Central memory CD4-positive, alpha-beta T cell (primary cell): ENCODE measurements at places on chromosomes 3 and 15.

DNA sequence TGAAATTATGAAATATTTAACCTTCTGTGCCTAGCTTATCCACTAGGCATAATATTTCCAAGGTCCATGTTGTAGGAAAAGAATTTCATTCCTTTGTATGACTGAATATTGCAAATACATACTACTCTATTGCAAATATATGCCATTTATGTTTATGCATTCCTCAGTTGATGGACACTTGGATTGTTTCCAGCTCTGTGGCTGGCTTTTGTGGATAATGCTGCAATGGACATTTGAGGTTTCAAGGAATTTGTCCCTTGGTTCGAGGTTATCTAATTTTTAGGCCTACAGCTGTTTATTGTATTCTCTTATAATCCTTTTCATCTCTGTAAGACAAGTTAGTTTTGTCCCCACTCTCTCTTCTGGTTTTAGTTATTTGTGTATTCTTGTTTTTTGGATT, 7.7 kb upstream of the AADACL2 start:
- DNase-seq, result no peak

- DNase-seq, result no peak
Observed at GRCh38 chr15:78182336-78182700, 33.2 kb downstream of the IDH3A start.

DNA sequence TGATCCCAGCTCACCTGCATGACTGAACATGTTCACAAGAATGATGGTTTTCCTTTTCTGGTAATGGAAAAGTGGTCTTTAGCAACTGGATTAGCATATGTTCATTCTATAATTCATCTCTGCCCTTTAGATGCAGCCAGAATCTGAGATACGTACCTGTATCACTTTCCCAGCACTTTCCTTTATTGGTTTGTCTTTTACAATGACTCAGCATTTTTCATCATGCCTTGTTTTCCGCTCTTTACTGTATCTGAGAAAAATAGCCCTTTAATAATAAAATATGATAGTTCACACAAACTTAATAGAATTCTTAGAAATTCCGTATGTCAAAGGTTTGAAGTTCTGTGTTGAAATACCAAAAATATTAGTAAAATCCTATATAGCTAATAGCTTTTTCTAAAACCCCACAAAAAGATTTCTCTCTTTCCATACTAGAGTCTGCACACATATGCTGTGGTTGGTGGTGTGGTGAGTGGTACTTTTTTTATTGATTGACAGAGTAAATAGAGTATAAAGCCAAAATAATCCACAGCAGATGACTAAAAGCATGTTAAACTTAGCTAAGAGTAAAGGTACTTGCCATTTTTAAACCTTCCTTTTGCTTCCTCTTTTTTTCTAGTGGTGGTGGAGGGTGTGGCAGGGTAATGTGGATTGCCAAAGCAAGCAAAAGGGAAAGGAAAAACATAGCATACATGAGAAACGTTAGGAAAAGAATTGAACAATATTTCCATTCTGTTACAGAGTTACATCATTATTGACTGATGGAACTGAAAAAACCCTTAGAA, 328.9 kb upstream of the RBMS3 start:
- no peak for DNase-seq

DNA sequence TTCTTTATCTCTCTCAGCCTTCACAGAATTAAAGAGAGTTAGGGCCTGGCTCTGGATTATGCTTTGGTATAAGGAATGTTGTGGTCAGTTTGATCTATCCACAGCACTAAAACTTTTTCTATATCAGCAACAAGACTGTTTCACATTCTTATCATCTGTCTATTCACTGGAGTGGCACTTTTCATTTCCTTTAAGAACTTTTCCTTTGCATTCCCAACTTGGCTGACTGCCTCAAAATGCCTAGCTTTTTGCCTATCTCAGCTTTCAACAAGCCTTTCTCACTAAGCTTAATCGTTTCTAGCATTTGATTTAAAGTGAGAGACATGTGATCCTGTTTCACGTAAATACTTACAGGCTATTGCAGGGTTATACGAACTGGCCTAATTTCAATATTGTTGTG, 471.8 kb downstream of the GBE1 start:
- DNase-seq, result no peak

DNA sequence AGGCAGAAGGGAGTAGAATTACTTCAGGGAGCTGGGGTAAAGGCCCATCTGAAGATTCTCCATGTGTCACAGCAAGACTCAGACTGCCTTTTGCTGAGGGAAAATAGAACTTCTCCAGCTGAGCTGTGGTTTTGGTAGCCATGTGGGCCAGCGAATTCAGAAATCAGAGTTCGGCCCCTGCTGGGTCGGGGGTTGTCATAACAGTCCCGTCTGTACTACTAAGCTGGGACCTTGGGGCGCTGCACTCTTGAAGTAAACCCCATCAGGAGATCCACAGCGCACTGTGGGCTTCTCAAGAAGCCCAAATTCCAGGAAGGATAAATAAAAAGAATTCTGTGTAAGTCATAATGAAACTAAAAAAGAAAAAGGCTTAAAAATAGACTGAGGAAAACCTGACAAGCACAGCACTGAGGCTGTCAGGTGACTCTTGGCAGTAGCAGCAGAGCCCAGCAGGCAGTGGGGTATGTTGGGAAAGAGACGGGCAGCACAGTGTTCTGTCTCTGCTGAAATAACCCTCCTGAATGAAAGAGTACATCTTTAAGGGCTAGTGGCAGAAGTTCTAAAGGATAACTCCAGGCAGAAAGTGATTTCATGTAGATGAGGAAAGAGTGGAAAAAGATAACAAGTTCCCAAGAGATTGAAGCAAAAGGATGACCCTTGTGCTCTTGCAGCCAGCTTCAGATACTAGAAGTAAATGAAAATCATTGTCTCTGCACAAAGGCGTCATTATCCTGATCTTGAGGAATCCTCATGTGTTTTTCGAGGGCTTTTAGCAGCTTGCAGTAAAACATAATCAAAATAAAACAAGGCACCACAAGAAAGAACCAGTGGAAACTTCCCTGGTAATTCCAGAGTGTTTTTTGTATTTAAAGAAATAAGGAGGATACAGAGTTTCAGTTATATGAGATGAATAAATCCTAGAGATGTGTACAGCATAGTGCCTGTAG, 74.5 kb downstream of the RAB7A start:
- no peak for DNase-seq

DNA sequence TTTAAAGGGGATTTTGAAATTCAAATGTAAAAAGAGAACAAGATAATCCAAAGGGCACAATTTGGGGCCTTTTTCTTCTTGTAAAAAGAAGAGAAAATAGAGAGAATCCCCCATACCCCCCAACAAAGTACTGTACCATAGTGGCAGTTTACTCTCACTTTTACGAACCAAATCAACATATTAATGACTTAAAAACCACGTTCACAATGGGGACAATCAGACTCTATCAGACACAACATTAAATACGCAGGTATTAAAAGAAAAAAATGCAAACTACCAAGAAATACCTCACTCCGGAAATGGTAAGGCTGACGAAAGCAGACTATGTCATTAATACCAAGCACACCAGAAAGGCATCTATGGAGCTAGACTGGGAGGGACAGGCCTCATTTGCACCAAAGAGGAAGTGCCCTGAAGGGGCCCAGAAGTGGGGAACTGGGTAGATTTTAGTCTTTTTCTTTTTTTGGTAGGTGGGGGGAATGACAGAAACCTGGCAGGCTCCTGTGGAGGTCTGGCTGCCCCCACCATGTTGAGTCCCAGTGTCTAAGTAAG, 134.3 kb downstream of the TIGIT start:
- DNase-seq, result no peak

- DNase-seq, result no peak
Observed at GRCh38 chr15:55879181-55879580, 114.2 kb downstream of the NEDD4 start.

- DNase-seq, result no peak
Observed at GRCh38 chr3:100968932-100969906, 24.0 kb downstream of the ABI3BP start.

GRCh38 chr3:175005193-175005592, 146.1 kb downstream of the NAALADL2 start:
- DNase-seq, result no peak

GRCh38 chr3:58659051-58659675, 7.4 kb downstream of the FAM3D start:
- no peak for DNase-seq

- no peak for DNase-seq
Observed at GRCh38 chr3:183933160-183933559, 48.5 kb upstream of the PARL start.

DNA sequence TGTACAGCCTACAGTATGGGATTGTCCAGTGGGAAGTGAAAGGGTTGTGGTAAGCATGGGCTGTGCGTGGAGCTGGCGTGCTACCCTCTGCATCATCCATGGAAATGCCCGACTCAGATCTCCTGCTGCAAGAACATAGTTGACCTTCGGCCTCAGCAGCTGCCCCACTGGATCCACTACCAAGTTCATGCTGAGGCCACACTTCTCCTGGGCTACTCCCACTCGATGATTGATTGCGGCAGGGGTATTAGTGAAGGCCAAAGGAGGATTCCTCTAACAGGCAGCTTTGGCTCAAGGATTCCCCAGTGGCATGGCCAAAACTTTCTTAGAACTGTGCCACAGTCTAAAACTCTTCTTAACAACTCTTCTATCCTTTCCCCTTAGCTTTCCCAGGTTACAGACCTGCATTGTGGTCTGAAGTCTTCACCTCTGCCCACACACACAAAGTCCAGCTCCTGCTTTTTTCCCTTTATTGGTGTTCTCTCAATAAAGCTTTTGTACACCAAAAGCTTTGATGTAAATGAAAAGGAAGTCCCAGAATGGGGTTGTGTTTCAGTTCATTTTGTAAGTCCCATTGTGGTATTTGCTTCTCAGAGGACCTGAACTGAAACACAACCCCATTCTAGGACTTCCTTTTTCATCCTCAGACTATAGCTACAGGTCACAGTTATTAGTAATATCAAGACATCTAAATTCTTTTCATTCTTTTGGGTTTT, 4.9 kb upstream of the TBC1D5 start:
- no peak for DNase-seq

GRCh38 chr3:72149645-72150300, 364.8 kb upstream of the PROK2 start:
- no peak for DNase-seq

DNA sequence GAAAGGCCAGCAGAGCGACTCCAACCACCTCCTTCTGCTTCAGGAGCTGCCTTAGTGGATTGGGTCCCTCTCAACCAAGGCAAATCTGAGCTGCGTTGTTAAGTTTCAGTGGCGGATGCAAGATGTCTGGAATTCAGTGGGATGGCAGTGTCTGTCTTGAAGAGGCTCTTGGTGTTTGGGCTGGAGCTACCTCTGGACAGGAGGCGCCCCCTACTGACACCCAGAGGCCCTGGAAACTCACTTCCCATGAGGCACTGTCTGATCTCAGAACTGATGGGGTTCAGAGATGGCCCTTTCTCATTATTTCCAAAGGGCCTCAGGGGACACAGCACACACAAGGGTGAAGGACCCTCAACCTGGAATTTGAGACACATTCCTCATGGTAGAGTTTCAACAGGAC, 6.0 kb upstream of the SLC28A1 start:
- peak; percentile 28 for DNase-seq

DNA sequence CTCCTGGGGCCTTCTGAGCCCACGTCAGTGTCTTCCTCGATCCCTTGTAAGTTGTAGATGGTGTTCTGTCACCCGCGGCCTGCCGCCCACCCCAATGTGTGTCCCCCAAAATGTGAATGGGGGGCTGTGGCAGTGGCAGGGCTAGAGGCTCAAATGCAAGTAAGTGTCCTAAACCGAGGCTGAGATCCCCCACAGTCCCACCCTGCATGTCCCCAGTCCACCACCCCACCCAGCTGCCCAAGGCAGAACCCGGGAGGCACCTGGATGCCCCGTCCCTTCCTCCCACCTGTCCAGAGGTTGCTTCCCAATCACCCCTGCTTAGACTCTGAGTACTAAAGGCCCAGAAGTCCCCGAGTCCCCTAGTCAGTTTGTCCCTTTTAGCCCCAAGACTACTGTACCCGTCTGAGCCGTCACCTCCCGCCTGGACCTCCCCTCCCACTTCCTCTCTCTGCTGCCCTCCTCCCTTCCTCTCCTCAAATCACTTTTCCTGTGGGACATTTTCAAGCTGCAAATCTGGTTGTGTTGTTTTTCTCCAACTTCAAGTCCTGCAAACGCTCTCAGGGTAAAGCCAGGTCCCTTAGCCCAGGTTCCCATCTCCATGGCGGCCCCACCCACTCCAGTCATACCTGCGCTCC, 11.8 kb upstream of the PLXND1 start:
- DNase-seq, result no peak

- no peak for DNase-seq
Observed at GRCh38 chr15:38072348-38073177, 138.1 kb downstream of the TMCO5A start.

GRCh38 chr15:31366169-31366734, 39.6 kb downstream of the KLF13 start:
- no peak for DNase-seq

- DNase-seq, result no peak
Observed at GRCh38 chr3:50570508-50571279, 1.4 kb downstream of the HEMK1 start.

GRCh38 chr3:34090876-34091275, 292.4 kb downstream of the PDCD6IP start:
- no peak for DNase-seq

DNA sequence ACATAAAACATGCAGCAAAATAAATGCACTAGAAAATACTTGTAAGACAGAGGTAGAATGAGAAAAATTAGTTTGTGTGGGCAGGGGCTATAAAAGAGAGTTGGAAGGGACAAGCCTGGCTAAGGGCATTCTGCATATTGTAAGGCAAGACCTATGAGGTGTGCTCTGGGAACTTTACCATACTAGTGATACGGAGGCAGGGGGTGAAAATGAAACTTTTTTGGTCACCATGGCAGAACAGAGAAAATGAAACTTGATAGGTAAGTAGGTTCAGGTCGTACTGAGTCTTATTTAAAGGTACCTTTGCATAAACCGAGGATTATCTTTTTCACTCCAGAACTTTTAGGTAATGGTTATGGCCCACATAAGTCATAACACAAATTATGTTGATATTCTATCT, 74.7 kb upstream of the ACKR4 start:
- DNase-seq, result no peak

DNA sequence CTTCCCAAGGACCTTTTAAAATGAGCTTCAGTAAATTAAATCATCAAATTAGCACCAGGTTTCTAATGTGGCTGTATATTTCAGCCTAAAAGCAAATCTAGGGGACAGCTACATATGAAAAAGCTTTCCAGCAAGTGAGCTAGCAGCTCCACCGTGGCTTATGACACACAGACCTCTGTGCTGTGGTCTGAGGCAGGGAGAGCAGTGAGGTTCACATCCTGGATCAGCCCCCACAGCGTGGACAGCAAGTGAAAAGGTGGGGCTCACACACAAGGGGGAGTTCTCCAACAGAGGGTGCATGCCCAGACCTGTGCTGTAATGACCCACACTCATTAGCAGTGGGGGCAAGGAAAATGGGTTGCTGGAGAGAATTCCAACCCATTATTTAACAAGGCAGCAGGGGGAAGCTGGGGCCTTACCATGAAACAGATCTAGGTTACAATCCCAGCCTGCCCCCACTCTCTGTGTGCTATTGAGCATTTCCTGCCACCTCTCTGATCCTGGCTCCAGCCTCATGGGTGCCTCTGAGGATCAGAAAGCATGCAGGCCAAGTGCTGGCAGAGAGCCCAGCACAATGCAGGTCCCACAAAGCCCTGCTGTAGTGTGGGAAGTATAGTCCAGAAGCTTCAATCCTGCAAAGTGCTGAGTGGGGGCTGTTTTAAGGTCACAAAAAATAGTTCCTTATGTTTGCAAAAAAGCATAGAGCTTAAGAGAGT, 48.2 kb downstream of the RASGRF1 start:
- DNase-seq, result no peak
